Activated naive CD4-positive, alpha-beta T cell treated with anti-CD3 and anti-CD28 coated beads, Interleukin-2, amount 50 U/mL, for 72 hours (primary cell): ENCODE measurements at places on chromosomes 5 and 9. TPM values are rescaled to one million over a fixed set of nuclear protein-coding genes. Genes with fewer than 3 reads are reported as not detected.

The NOTCH1 gene
- 85.5 TPM for total RNA-seq

The PCDHGA4 gene
- total RNA-seq, result not detected

The SLC12A7 gene
- total RNA-seq, result 19.5 TPM

The HBEGF gene
- total RNA-seq, result 10.5 TPM

The FOXI1 gene
- not detected for total RNA-seq

GRCh38 chr5:57950616-57951228 lies 468.1 kb upstream of the ACTBL2 start:
- no peak for DNase-seq

DNA sequence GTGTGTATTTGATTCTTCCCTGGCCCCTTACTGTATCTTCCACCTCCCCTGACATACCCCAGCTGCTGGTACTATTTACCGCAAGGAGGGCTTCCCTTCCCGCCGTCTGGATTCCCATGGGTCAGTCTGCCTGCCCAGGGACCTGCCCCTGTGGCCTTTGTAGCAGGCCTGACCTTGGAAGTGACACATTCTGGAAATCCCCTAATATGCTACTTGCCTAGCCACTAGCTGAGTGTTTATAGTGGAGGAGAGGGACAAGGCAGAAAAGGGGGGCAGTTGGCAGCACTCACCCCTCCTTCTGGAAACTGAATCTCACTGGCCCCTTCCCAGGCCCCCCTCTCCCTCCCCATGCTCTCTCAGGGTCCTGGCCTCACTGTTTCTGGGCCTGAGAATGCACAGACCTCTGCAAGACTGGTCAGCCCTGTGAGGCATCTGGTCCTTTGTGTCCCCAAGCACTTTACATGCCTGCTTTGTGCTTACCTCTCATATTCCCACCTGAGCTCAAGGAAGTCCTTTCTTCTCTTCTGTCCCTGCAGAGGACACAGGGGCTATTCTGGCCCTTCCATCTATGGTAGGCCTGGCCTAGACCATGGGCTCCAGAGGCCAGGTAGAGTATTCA lies 8.2 kb upstream of the CCL21 start:
- no peak for DNase-seq

GRCh38 chr5:40674661-40675235 lies 5.0 kb upstream of the PTGER4 start:
- DNase-seq, result no peak

DNA sequence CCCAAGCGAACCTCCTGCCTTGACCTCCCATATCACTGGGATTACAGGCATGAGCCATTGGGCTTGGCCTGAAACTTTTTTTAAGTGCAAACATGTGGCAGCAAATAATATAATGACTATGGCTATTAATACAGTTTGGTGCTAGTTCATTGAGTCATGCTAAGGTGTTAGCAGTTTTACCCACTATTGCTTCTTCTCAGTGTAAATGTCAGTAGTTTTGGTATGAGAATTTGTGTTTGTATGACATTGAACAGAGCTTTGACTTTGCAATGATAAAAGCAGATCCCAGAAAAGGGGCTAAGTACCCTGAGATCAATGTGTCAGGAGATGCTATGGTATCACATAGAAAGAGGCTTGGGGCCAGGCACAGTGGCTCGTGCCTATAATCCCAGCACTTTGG lies 67.2 kb downstream of the WDR41 start:
- no peak for DNase-seq

DNA sequence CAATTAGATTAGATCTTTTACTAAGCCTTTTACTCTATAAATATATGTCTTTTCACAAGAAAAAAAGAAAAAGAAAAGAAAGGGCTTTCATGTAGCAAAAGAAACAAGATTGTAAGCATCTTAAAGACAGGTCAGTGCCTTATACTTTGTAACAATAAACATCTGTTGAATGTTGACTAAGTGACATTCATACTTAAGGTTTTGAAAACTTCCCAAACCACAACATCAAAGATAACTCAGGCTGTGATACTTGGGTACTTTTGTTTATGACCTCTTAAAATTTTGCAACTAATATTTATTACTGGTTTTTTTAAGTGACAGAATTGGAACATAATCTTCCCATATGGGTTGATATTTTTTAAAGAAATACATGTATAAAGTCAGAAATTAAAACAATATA lies 7.4 kb downstream of the GRAMD2B start:
- no peak for DNase-seq

- no peak for DNase-seq
These were observed 39.2 kb upstream of the ELOVL7 start for GRCh38 chr5:60883229-60883628.

GRCh38 chr5:97192580-97193354 lies 9.7 kb upstream of the RIOK2 start:
- no peak for DNase-seq

- no peak for DNase-seq
These were observed 27.1 kb downstream of the NANS start for GRCh38 chr9:98083566-98084183.

- no peak for DNase-seq
These were observed 138.6 kb downstream of the WDR70 start for GRCh38 chr5:37517686-37518085.
